ENCODE measurements at places on chromosomes 4 and X. TPM values are rescaled to one million over a fixed set of nuclear protein-coding genes. Genes with fewer than 3 reads are reported as not detected.

The TLR6 gene
- total RNA-seq = 1.5 TPM

DNA sequence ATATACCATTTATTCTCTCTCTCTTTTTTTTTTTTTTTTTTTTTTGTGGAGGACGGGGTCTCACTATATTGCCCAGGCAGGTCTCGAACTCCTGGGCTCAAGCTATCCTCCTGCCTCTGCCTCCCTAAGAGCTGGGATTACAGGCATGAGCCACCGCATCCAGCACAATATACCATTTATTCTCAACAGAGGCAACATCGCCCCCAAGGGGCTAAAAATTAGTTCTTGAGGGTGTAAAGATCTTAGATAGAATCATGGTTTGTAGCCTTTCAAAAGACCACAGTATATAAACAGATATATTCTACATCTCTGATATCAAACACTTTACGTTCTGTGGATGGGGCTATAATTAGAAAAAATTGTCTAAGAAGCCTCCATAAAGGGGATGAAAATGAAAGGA is 39.8 kb upstream of the TCEAL2 start:
- no peaks in the 10 kb centered on the region for H3K4me1 ChIP-seq
- H3K27ac ChIP-seq = no peak overlapping the region
- H3K4me3 ChIP-seq = no peak overlapping the region
- H3K27me3 ChIP-seq = no peaks in the 10 kb centered on the region
- DNase-seq = no peak

The FAM9B gene
- total RNA-seq = 1.4 TPM

- H3K27me3 ChIP-seq = no peaks in the 10 kb centered on the region
- H3K36me3 ChIP-seq = no peaks in the 10 kb centered on the region
- no peak overlapping the region for H3K27ac ChIP-seq
- no peak for DNase-seq
Measured at GRCh38 chr4:45741897-45742296, 382.0 kb downstream of the GABRG1 start.

- no peaks in the 10 kb centered on the region for H3K36me3 ChIP-seq
- no peaks in the 10 kb centered on the region for H3K4me1 ChIP-seq
- no peak overlapping the region for H3K27ac ChIP-seq
- no peaks in the 10 kb centered on the region for H3K27me3 ChIP-seq
Measured at GRCh38 chr4:187158003-187158402, 434.3 kb upstream of the FAT1 start.

The LRIT3 gene
- total RNA-seq = 0.11 TPM

DNA sequence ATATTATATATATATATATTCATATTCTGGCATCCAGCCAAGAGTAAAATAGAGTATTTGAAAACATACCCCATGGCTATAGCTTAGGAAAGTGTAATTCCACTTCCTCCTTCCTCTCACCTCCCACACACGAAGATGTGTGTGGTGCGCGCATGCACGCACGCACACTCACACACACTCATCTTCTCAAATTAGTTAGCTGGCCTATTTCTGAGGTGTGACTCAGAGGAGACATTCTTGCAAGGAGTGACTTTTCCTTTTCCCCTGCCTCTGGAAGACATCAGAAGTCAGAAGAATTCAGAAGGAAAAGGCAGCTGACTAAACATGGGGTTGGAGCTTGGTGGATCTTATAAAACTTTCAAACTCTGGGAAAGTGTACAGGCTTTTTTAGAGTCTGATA is 8.8 kb downstream of the ENPEP start:
- no peaks in the 10 kb centered on the region for H3K36me3 ChIP-seq
- no peak overlapping the region for H3K4me3 ChIP-seq
- H3K4me1 ChIP-seq = no peaks in the 10 kb centered on the region

DNA sequence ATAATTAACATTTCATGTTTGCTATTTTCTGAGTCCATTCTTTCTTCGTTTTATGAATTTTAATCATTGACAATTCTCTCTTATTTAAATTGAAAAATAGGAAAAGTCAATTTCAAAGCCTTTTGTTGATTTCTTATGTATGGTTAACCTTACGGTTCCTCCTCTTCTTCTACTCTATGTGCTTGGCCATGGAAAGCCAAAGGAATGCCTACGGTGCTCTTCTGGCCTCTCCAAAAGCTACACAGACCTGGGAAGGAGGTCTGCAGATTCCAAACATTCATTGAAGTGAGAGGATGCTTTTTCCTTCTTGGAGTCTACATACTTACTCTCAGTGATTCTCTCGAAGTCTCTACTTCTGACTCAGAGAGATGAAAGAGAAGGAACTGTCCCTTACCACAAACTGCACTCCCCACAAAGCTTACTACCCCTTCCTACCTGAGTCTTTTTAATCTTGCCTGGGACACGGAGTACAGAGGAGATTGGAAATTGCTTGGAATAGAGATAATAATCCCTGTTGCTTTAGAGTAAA is 863.1 kb upstream of the FTHL17 start:
- H3K27ac ChIP-seq = no peak overlapping the region
- H3K27me3 ChIP-seq = no peaks in the 10 kb centered on the region
- no peaks in the 10 kb centered on the region for H3K36me3 ChIP-seq
- no peak for DNase-seq

The GRID2 gene
- 0.09 TPM for total RNA-seq

- no peaks in the 10 kb centered on the region for H3K27me3 ChIP-seq
- no peak overlapping the region for H3K4me3 ChIP-seq
- no peak for DNase-seq
- H3K36me3 ChIP-seq = no peaks in the 10 kb centered on the region
- no peaks in the 10 kb centered on the region for H3K4me1 ChIP-seq
Measured at GRCh38 chr4:143743591-143743990, 43.1 kb upstream of the FREM3 start.

All from prostate gland (tissue), 2 donors.